T-helper 17 cell (primary cell): ENCODE measurements at places on chromosomes 5 and 9.

GRCh38 chr5:63398346-63398745 is 563.9 kb downstream of the HTR1A start:
- no peak for DNase-seq

DNA sequence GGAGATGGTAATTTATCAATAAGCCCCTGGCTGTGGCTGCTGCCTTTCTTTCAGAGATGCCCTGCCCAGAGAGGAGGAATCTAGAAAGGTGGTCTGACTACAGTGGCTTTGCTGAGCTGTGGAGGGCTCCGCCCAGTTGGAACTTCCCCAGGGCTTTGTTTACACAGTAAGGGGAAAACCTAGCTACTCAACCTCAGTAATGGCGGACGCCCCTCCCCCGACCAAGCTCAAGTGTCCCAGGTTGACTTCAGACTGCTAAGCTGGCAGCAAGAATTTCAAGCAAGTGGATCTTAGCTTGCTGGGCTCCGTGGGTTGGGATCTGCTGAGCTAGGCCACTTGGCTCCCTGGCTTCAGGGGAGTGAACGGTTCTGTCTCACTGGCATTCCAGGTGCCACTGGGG is 865.4 kb upstream of the ACO1 start:
- DNase-seq: no peak

- DNase-seq: no peak
Measured at GRCh38 chr9:91427873-91428272, 4.2 kb upstream of the NFIL3 start.

GRCh38 chr5:167664222-167664804 is 627.1 kb upstream of the WWC1 start:
- no peak for DNase-seq

- no peak for DNase-seq
Measured at GRCh38 chr9:14535161-14535955, 157.9 kb downstream of the ZDHHC21 start.

GRCh38 chr5:139763930-139764791 is 31.4 kb upstream of the PSD2 start:
- DNase-seq: no peak

GRCh38 chr9:127170652-127171051 is 48.2 kb upstream of the ANGPTL2 start:
- DNase-seq: no peak

- DNase-seq: no peak
Measured at GRCh38 chr5:165863239-165863638, 2357.8 kb downstream of the MAT2B start.

GRCh38 chr5:88117546-88117945 is 151.1 kb downstream of the TMEM161B start:
- DNase-seq: no peak

DNA sequence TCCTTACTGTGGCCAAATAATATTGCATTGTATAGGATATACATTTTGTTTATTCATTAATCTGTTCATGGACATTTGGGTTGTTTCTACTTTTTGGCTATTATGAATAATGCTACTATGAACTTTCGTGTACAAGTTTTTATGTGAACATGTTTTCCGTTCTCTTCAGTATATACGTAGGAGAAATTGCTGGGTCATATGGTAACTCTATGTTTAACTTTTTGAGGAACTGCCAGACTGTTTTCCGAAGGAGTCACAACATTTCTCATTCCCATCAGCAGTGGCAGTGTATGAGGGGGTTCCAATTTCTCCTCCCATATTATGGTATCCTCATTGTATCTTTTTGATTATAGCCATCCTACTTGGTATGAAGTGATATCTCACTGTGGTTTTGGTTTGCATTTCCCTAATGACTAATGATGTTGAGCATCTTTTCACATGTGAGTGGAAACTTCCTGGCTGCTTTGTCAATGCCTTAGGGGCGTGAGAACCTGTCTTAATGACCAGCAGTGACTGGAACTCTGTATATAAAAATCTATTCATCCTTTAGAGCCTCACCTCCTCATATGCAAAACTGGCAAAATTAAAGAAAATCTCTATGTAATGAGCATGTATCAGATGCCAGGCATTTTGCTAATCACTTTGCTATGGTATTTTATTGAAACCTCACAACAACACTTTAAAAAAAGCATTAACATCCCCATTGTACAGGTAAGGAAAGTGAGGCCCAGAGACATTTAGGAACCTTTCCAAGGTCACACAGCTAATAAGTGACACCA is 47.8 kb upstream of the TGFBR1 start:
- no peak for DNase-seq

DNA sequence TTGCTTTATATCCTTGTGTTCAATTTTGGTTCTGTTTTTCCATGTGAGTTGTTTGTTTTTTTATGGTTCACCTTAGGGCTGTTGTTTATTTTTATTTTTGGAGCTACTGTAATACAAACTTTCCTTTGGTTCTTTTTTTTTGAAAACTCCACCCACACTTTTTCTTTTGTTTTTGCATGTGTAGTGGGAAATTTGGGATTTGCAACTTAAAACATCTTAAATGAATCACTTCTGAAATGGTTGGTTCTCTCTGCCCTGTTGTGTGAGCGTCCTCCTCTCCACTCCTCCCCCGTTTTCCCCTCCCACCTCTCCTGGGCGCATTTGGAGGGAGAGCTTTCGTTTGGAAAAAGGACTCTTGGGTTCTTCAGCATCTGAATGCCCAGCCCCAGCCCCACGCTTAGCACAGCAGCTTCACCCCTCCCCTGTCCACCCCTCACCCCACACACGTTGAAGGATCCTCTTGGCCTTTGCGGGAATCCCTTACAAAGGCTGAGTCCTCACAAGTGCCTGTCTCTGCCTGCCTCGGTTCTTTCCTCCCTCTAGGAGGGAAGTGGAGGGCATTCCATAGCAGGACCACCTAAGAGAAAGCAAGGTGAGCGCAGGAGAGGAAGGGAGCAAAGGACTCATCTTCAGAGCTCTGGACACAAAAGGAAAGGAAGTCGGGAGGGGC is 67.2 kb downstream of the DMRT1 start:
- DNase-seq: no peak

- no peak for DNase-seq
Measured at GRCh38 chr5:1781107-1781506, 18.5 kb downstream of the MRPL36 start.

- DNase-seq: no peak
Measured at GRCh38 chr9:7354704-7355103, 444.9 kb downstream of the DMAC1 start.

DNA sequence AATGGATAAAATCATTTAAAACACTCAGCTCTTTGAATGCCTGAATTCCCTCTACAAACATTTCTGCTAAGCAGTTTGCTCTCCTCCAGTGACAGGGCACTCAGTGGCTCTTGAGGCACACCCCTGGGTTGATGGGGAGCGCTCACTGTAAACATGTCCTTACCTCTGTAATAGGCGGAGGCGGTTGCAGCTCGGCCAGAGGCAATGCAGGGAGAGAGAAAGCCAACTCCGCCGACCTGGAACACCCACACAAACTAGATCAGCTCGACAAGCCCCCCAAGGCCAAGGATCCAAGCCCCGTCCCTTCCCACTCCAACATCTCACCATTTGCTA is 329 bp downstream of the CDC23 start:
- no peak for DNase-seq

DNA sequence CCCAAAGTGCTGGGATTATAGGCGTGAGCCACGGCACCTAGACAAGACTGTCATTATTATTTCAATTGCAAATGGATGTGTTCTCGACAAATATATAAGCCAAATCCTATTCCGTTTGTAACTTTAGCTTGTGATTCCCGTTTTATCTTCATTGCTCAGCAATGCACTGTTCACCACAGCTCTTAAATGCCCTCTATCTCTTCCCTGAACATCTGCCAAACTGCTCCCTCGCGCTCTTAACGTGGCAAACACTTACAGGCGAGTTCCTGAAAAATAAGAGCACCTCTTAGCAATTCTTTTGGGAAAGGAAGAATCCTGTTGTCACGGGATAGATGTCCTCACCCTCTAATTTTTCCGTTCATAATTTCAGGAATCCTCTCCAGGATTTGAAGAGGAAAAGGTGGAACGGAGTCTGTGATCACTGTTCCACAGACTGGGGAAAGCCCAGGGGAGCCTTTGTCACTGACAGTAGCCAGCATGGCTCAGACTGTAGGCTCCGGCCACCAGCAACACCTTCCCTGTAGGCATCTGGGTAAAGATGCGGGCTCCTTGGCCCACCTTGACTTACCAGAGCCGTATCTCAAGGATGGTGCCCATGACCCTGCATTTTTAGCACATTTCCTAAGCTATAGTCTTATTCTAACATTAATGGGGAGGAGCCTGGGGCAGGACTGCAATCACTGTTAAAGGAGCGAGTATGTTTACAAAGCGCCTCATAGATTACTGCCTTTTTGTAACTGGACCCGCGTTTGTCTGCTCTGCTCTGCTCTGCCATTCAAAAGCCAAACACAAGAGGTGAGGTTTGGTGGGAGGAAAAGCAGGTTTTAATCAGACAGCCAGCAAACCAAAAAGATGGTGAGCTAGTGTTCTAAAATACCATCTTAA is 20.2 kb upstream of the GNPDA1 start:
- DNase-seq: no peak

DNA sequence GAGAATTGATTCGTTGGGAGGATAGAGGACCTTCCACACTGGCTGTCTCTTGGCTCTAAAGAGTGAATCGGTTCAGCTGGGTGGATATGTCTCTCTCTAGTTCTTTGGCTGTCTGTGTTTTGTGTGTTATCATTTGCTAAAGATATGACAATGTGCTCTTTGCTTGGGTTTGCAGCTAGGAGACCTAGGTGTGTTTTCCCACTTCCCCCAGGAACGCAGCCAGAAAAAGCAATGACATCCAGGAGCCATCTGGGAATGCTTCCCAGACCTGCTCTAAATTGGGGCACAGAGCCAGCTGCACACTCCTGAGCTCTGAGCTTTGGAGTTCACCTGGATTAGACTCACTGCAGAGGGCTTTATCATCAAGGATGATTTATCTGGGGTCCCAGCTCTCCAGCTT is 12.8 kb upstream of the PDZD2 start:
- no peak for DNase-seq

- no peak for DNase-seq
Measured at GRCh38 chr9:6910032-6910431, 152.3 kb downstream of the KDM4C start.

DNA sequence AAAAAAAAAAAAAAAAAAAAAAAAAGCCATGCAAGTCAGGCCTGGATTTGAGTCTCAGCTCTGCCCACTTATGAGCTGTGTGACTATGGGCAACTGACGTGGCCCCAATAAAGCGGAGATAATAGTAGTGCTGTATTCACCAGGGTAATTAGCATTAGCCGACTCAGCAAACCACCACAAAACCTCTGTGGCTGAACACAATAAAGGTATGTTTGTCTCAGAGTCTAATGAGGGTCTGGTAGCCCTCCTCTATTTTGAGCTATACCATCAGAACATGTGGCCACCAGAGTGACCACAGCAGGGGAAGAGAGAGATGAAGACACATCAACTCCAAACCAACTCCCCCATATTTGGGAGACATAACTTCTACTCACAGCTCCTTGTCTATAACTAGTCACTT is 15.9 kb downstream of the SWI5 start:
- DNase-seq: no peak

GRCh38 chr9:109166171-109166770 is 778 bp downstream of the FRRS1L start:
- DNase-seq: no peak

DNA sequence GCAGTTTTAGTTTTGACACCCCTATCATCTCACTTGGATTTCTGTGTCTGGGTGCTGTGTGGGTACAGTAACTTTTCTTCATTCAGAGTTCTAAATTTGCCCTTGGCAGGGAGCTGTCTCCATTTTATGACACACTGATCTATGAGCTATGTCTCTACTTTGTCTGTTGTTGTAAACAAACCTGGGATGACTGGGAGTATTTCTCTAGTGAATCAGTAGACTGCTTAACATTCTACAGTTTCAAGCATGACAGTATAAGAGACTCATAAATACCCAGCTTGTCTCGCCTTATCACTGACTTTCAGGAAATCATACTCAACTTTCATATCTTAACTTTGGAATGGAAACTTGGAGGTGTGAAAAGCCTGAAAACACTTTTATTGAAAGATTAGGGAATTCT is 212.1 kb upstream of the NUDT12 start:
- no peak for DNase-seq

DNA sequence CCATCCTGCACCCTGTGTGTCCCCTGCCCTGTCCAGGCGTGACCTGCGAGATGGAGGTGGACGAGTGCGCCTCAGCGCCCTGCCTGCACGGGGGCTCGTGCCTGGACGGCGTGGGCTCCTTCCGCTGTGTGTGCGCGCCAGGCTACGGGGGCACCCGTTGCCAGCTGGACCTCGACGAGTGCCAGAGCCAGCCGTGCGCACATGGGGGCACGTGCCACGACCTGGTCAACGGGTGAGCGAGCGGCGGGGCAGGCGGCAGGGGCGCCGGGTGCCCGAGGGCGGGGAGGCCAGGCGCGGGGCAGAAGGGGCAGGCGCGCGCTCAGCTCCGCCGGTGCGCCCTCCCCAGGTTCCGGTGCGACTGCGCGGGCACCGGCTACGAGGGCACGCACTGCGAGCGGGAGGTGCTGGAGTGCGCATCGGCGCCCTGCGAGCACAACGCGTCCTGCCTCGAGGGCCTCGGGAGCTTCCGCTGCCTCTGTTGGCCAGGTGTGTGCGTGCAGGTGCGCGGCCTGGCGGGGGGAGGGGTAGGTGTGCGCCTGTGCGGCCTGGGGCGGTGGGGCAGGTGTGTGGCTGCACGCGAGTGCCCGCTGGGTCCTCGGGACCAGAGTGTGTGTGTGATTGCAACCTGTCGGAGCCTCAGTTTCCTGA is 10.0 kb downstream of the CRB2 start:
- DNase-seq: no peak

DNA sequence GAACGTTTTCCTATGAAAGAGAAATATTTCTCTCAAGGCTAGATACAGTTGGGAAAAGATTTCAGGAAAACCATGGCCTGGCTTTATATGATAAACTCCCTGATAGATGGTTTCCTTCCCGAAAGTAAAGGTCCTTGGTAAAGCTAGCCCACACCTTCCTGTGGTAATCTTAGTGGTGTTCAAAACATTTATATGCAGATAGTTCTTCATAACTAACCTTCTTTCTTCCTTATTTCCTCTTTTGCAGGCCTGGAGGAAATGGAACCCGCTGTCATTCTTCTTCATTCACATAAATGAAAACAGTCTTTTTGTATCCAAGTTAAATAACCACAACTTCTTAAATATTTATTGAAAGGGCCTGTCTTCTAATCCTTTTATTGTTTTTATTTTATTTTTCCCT is 474.0 kb upstream of the ACTBL2 start:
- DNase-seq: no peak

DNA sequence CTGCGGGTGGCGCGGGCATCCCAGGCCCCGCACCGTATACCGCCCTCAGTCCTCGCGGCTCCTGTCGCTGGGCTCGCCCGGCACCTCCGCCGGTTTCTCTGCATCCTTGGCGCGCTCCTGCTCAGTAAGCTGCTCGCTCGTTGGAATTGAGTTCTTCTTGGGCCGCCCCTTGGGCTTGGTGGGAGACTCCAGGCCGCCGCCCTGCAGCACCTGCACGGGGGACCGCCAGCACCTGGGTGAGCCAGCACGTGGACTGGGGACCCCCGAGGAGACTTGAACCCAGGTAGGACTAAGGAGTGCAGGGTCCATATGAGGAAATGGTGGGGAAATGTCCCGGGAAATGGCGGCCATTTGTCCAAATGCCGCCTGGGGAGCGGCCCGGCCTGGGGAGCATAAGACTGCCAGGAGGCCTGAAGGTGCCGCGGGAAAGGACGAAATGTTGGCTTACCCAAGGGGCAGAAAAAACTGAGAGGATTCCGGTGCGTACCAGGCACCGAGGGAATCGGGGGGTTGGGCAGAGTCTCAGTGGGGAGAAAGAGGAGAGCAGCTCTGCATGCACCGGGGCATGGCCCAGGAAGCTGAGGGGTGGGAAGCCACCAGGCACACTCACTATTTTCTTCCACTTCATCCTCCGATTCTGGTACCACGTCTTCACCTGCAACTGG is 2.9 kb downstream of the BARX1 start:
- no peak for DNase-seq
